Cortex of kidney (tissue), 1 donor: ENCODE measurements at places on chromosomes 13 and 19.
A peak's percentile ranks its signal among the peaks of the same experiment; 100 is the strongest.

- no peak for DNase-seq
Observed at GRCh38 chr19:49997709-49998108, 27.5 kb downstream of the VRK3 start.

GRCh38 chr13:76992548-76993001, 694 bp downstream of the CLN5 start:
- DNase-seq = no peak

DNA sequence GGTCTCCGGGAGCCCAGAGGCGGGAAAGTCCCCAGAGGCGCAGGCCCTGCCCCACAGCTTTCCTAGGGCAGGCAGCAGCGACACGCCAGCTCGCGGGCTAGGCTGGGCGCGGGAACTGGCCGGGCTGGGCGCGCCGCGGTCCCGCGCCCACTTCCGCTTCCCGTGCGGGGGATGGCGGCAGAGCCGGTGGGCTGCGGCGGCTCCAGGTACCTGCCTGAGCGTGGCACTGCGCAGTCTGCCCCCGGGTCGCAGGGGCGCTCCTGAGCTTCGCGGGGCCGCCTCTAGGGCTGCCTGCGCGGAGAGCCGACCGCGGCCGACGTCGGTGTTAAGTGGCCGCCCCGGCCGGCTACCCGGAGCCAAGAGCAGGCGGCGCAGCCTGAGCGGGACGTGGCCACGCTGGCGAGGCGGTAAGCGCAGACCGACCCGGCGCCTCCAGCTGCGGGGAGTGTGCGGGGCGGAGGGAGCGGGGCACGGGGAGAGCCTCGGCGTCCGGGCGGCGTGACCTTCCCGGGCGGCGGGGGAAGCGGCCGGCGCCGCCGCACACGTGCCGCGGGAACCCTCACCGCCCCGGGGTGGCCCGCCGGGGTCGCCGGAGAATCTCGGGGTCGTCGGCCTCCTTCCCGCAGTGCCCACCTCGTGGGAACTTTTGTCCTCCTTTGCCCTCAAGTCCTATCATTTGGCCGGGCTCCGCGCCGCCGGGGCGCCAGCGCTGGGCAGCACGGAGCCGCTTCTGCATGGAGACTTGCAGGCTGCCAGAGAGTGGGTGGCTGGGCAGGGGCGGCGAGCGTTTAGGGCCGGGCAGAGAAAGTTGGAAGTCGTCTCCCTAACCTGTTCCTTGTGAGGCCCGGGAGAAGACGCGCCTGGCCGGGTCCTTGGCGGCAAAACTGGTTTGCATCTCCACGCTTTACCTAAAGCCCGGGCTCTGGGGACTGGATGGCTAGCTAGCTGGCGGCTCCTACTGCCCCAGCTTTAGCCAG, 31.4 kb upstream of the MPHOSPH8 start:
- DNase-seq = no peak

DNA sequence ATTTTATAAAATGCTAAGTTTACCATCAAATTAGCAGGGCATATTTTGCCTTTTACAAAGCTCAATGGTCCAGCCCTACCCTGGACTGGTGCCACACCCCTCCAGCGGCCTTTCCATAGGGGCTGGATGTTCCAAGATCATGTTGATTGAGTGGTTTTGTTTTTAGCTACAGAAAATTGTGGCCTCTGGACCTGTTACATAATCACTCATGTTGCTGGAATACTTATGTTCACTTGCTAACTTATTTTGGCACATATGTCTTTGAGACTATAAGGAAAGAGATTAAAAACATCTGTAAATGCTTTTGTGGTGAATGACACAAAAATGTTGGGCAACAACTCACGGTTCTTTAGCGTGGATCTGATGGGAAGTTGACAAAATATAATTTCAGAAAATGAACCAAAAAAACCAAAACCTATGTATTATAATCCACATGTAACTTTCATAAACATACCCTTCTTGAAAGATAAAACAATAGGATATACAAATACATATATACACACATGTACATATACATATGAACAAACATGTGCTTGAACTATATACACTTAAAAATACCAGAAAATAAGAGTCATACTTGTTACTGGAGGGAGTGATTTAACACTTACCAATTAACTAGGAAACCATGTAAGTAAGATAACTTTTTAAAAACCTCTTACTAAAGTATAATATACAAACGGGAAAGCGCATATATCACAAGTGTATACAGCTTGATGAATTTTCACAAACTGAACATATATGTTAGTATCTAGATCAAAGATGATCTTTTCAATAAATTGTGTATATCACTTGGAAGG, 46.6 kb upstream of the SLC15A1 start:
- no peak for DNase-seq

GRCh38 chr19:46369817-46370216, 22.9 kb downstream of the PPP5C start:
- DNase-seq = no peak

DNA sequence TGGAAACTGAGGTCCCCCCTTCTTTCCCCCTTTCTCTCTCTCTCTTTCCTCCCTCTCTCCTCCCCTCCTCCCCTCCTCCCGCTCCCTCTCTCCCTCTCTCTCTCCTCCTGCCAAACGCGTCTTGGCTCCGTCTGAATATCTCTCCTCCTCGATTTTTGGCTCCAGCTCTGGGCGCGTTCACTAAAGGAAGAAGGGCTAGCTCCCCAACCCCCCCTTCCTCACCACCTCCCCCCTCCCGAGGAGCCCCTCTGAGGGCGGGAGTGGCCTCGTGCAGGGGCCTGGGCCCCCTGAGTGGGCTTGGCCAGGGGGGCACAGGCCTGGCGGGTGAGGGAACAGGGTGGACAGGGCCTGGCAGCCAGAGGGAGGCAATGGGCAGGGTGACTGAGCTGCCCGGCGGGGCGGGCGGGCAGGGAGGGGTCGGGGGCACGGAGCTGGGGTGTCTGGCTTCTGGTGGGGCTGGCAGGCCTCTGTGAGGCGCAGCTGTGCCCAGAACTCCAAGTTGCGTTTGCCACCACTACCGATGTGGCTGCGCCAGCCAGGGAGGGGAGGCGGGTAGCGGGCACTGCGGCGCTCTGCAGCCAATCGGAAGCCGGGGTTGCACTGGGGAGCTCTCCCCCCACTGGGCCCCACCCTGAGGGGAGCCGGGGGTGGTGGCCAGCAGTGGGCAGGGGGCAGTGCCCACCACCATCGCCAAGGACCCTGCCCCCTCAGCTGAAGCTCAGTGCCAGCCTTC, 7.1 kb downstream of the NFIX start:
- no peak for DNase-seq

- no peak for DNase-seq
Observed at GRCh38 chr13:113186061-113186900, 22.2 kb downstream of the PCID2 start.

- DNase-seq = no peak
Observed at GRCh38 chr19:412356-413355, 3.7 kb upstream of the C2CD4C start.

DNA sequence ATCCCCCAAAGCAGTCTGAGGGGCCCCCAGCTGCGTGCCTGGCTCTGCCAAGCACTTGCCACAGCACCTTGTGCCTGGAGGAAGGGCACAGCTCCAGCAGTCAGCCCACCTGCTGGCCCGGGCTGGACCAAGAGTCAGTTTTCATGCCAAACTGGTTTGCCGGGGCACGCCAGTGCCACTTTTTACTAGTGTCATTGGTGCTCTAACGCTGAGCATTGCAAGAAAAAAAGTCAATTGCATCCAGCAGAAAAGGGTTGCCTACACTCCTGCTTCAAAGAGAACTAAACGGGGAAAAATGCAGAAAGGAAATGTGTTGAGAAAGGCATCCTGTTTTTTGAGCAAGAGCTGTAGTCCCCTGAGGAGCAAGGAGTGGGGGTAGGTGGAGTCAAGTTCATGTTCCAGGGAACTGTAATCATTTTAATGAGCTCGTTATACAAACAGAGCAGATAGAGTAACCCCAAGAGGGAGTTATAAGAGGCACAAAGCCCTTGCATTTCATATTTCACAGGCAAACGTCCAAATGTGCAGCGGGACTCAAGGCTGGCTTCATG, 68.4 kb downstream of the F2RL3 start:
- DNase-seq = no peak

DNA sequence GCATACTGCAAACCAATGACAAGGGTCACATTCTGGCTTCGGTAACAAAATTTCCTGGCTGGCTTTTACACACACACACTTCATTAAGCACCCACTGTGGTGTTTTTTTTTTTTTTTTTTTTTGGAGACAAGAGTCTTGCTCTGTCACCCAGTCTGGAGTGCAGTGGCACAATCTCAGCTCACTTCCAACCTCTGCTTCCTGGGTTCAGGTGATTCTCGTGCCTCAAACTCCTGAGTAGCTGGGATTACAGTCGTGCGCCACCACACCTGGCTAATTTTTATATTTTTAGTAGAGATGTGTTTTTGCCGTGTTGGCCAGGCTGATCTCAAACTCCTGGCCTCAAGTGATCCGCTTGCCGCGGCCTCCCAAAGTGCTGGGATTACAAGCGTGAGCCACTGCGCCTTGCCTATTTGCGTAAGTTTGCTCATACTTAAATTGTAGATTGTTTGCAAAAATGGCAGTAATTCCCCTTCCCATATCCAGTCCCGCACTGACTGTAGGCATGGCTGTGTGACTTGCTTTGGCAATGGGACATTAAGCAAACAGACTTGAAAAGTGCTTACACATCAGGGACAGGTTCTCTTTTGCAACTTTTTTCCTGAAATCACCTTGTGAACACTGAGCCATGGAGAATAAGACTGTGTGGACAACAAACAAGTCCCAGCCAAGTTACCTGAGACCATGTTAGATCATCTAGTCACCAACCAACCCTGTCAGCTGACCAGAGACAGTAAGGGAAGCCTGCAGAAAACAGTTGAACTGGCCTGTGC, 42.1 kb upstream of the EBPL start:
- DNase-seq = no peak

GRCh38 chr19:29651622-29652394, 13.5 kb upstream of the PLEKHF1 start:
- no peak for DNase-seq

DNA sequence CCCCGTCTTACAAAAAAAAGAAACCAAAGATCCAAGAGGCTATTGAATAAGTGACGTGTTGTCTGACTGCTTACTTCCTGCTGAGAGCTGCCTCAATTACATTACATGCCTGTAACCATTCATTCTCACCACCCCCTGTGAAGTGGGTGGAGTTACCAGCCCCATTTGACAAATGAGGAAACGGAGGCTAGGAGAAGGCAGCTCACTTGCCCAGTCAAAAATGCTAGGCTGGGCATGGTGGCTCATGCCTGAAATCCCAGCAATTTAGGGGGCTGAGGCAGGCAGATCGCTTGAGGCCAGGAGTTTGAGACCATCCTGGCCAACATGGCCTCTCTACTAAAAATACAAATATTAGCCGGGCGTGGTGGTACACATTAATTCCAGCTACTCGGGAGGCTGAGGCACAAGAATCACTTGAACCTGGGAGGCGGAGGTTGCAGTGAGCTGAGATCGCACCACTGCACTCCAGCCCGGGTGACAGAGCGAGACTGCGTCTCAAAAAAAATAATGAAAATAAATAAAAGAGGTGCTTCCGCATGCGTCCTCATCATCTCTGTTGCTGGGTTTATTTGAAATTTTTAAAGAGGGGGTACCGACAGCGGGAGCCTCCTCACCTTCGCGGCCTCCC, 499 bp downstream of the LSM7 start:
- DNase-seq = no peak

GRCh38 chr19:13117176-13117771, 734 bp upstream of the TRMT1 start:
- DNase-seq = no peak

- no peak for DNase-seq
Observed at GRCh38 chr13:26222520-26223046, 469 bp upstream of the RNF6 start.

GRCh38 chr13:64305246-64305645, 2889.6 kb upstream of the PCDH20 start:
- no peak for DNase-seq

DNA sequence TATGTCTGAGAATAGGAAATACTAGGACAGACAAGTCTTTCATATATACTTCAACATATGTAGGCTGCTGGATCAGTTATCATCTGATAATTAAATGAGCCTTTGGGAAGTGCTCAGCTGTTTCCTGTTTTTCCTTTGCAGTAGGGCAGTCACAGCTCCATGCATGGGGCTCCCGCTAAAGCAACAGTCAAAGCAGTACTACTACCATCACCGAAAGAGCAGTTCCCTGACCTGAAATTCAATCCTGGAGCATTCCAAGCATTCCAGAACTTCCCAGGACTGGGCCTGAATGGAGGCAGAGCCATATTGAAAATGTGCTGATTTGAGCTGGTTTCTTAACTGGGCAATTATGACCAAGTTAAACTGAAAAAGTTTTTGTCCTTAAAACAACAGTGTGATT, 20.5 kb downstream of the MICU2 start:
- DNase-seq = no peak

GRCh38 chr13:74316547-74316946, 182.3 kb upstream of the KLF12 start:
- no peak for DNase-seq

DNA sequence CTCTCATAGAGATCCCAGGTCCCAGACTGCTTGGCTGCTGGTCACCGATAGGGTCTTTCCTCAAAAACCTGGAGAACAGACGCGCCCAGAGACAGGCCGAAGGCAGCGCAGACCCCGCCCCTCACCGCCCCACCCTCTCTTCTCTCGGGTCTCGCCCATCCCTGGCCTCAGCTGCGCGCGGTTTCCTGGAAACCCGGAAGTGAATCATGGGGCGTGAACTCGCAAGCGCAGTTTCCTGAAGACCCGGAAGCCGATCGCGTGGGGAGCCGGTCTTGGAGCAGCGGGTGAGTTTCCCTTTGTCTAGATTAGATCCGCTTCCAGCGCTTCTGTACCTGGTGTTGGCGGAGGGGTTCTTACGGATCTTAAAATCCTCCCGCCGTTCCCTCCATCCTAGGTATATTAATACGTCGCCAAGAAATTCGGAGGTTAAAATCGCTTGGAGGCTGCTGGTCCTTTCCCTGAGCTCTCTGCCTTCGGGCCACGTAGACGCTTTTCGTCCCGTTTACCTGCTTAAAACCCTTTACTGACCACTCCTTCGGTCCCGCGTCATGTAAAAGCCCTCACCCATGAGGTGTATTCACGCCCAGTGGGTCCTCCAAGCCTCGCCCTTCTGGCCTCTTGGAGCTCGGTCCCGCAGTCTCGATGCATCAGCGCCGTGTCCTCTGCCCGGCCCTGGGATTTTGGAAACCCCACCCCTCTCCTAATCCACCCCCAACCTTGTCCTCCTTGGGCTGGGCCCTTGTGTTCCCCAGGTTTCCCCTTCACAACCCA, at the start of gene ZNF578:
Gene ZNF578, plus strand, starts transcription at position 230 of the 771 bp plus-strand sequence. CDS start 48,293 bp downstream, outside the sequence.
- DNase-seq = peak; percentile 17

DNA sequence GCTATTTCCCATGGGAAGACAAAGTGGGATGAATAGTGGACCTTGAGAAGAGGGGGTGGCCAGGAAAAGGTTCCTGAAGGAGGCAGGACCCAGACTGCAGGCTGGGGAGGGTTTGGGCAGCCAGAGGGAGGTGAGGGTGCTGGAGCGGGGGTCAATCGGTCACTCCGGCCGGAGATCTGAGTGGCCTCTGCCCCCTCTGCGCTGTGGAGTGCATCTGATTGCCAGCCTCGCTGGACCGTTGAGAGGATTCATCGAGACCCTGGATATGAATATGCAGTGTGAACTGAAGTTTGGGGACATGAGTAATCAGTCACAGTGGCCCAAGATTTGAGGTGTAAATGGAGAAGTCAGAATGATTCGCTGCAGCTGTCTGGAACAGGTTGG, 5.5 kb upstream of the ZNF580 start:
- no peak for DNase-seq

GRCh38 chr19:6721773-6722172, 1.3 kb upstream of the C3 start:
- DNase-seq = no peak
